ENCODE measurements at places on chromosomes 13 and 19.

DNA sequence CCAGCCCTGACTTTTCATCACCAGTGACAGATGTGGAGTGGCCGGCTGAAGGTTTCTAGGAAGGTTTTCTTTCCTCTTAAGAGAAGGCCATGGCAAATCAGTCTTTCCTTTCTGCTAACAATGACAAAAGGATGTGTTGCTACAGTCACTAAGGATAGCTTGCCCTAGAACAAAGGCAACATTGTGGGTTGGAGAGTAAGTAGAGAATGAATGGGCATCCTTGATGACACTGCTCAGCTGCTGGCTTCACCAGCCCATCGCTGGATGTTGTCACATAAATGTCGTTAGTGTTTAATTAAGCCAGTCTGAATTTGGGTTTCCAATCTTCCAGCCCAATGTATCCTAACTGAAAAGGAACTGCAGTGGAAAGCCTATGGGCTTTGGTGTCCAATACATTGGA is 168.4 kb downstream of the ZIC5 start:
- no peak for DNase-seq

- no peak for DNase-seq
Measured at GRCh38 chr19:40588926-40589569, 12.1 kb upstream of the LTBP4 start.

DNA sequence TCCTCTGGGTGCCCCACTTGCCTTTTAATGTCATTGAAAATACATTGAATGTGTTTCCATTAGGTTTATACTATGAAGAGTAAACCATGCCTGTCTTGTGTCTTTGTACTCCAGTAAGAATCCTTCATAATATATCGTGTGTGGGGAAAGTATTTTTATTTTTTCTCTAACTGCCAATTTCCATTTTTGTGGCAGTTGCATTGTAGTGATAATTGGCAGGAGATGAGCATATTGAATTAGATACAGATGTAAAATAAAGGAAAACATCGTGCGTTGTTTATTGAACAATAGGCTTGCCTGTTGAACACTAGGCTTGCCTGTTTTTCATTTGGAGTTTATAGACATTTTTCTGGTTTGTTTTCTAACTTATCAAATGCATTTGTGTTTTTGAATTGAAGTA is 218.8 kb downstream of the NBEA start:
- no peak for DNase-seq

- no peak for DNase-seq
Measured at GRCh38 chr13:83906240-83906820, 24.1 kb upstream of the SLITRK1 start.

- no peak for DNase-seq
Measured at GRCh38 chr19:1608359-1609102, 3.3 kb upstream of the UQCR11 start.

- DNase-seq: no peak
Measured at GRCh38 chr13:81917810-81918209, 1576.9 kb upstream of the SPRY2 start.

DNA sequence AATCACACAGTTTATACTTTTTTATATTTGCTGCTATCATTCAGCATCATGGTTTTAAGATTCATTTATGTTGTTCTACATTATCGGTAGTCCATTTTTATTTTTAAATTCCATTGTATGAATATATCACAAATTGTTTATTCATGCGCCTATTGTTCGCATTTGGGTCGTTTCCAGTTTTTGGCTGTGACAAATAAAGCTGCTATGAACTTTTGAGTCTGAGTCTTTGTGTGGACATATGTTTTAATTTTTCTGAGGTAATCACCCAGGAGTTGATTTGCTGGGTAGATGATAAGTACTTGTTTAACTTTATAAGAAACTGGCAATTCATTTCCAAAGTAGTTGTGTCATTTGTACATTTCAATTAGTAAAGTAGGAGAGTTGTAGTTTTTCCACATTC is 74.2 kb upstream of the CSNK1A1L start:
- DNase-seq: no peak

Data from AG09319 (cell line).